ENCODE measurements at places on chromosomes 7 and 10.

DNA sequence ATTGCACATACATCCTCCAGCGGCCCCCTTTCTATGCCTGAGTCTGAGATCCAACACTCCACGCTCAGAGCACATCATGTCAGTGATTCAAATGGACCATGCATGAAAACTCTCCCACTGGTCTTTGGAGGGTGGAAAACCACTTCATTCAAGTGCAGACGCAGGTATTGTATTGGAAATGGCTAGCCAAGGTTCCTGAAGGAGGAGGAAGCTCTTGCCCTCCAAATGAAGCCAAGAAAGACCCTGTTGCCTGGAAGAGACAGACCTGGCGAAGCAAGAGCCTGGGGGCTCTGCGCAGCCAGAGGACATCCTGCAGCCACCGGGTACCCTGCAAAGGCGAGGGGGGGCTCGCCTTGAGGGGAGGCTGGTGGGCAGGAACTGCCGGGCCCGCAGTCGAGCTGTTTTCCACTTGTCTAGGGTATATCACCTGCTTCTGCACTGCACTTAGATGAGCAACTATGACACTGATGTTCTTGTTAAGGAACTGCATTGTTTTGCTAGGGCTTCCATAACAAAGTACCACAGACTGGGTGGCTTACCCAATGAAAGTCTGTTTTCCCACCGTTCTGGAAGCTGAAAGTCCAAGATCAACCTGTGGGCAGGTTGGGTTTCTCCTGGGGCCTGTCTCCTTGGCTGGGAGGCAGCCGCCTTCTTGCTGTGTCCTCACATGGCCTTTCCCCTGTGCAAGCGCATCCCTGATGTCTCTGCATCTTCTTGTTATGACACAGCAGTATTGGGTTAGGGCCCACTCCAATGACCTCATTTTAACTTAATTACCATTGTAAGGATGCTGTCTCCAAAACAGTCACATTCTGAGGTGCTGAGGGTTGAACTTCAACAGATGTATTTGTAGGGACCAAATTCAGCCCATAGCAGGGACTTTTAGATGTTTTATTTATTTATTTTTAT is 233.4 kb downstream of the ARHGAP12 start:
- DNase-seq: no peak

- no peak for DNase-seq
Measured at GRCh38 chr7:28759475-28759971, 198.6 kb downstream of the TRIL start.

DNA sequence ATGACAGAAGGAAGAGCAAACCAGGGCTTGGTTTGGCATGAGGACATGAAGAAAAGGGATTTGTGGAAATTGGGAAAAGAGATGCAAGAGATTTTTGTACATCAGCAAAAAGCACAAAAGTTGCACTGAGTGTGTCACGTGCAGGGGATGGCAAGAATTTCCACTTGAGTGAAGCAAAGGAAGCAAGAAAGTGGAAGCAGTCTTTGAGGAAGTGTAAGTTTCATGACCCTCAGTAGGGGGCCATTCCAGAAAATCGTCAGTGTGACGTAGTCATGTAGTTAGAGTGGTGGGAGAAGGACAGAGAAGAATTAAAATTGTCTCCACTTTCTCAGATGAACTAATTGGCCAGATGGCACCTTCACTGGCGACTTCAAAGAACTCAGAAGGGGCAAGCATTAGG is 123.3 kb upstream of the FZD1 start:
- DNase-seq: no peak

GRCh38 chr7:39271402-39271801 is 293.7 kb downstream of the POU6F2 start:
- no peak for DNase-seq

GRCh38 chr10:34163075-34163905 is 651.8 kb downstream of the PARD3 start:
- DNase-seq: no peak

- DNase-seq: no peak
Measured at GRCh38 chr10:29473406-29474100, 161.2 kb downstream of the SVIL start.
